ENCODE measurements at places on chromosomes 7 and 10.

DNA sequence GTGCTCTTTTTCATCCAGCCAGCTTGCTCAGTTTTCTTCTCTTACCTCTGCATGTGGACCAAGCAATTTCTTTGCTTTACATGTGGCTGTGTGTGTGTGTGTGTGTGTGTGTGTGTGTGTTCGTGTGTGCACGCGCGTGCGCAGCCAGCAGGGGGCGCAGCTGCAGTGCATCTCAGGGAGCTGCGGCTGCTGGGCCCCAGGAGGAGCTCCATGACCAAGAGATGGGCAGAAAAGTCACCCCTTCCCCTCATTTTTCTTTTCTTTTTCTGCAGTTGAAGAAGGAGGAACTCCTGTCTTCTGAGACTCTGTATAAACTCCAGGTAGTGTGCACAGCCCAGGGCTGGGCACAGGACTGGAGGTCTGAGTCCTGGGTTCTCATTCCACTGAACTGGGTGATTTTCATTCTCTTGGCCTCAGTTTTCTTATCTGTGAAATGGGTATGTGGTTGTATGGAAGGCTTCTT is 41.8 kb downstream of the BLNK start:
- DNase-seq: peak; percentile 37

DNA sequence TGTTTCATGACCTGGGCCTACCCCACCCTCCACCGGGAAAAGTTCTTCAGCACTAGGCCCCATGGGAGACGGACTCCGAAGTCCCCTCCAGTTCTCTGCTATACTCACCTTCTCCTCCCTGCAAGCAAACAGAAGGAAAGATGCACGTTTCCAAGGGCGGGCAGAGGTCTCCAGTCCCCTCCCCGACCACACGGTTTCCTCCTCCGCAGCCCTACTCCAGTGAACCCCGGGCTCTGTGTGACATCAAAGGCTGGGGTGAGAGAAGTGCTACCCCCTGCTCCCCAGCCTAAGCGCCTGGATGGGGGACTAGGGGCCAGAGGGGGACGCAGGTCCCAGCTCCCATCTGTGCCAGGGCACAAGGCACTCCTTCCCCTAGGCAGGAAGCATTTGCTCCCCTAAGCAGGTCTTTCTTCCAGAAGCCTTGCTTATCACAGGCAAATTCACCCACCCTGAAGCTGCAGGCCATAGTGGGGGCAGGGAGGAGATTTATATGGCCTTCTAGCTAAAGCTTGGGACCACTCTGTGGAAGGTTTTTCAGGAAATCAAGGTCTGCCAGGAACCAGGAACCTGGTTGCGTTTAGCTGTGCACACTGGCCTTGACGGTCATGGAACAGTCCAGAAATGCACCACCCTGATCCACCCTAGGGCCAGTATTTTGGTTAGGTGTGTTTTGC is 52.8 kb downstream of the ASB13 start:
- no peak for DNase-seq

- no peak for DNase-seq
Observed at GRCh38 chr7:91636129-91636724, 244.3 kb downstream of the MTERF1 start.

DNA sequence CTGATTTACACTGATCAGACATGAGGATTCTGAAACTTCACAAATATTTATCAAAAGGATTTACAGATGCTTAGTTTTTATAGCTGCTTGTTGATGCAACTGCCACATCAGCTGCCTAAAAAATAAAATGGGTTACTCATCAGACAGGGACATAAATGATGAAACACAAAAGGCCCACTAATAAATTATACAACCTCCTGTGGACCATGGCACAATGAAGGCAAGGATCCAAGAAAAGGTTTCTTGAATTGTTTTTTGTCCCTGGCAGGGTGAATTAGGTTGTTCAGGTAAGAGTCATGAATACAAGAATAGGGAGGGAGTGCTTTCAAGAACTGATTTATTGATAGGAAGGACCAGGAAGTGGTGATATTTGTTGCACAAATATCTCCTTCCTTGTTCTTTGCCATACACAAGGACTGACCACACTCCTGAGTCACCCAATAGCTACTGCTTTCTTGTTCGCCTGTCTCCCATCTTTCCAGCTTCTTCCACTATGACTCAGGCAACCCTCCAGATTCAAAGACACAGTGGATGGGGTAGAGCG is 234.5 kb downstream of the AHR start:
- DNase-seq: no peak

- peak; percentile 74 for DNase-seq
Observed at GRCh38 chr10:122331615-122332446, 42.7 kb upstream of the PLEKHA1 start.

- no peak for DNase-seq
Observed at GRCh38 chr10:10829576-10829975, 188.1 kb upstream of the CELF2 start.

DNA sequence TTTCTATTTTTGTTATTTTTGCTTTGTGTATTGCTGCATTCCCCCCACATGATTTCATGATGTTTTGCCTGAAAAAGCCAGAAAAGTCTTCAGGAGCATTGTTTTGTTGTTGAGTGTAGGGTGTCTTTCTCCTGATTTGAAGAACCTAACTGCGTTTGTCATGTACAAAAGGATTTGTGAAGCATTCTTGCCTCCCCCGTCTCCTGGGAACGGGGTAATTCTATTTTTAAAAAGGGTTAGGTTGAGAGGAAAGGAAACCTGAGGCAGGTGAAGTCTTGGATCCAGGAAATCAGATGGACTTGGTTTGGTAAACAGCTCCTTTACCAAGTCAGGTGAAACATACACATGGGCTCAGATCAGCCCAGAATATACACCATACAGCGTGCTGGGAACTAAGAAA is 26.0 kb upstream of the BTBD16 start:
- no peak for DNase-seq

DNA sequence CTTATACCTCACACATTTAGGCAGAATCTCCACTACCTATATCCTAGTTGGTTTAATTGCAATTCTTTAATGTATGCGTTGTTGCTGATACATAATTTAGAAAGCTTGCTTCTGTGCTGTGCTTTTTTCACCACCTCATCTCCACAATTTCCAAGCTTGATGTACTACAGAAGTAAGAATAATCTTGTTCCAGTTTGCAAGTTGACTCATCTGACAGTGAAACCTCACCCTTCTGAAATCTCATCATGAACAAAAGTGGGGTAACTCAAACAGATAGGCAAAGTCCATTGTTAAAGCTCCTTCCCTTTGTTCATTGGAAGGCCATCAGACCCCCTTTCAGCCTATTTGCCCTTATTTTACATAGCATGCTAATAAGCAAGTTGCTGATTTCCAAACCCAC is 13.6 kb downstream of the EIF4EBP2 start:
- no peak for DNase-seq

DNA sequence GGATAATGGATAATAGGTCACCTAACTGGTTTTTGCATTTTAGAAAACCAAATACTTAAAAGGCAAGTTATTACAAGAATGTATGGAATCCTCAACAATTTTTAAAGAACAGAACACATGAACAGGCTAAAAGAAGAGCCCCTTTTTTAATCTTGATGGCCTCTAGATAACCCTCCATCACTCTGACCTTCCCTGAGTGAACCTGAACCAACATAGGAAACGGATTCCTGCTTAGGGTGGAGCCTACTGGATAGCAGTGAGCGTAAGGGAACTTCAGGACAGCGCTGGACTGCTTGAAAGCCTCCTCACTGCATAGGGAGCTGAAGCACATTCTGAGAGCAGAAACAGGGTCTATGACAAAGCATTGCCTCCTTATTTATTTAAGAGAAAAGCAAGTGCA is 20.5 kb downstream of the TRPV5 start:
- DNase-seq: no peak

DNA sequence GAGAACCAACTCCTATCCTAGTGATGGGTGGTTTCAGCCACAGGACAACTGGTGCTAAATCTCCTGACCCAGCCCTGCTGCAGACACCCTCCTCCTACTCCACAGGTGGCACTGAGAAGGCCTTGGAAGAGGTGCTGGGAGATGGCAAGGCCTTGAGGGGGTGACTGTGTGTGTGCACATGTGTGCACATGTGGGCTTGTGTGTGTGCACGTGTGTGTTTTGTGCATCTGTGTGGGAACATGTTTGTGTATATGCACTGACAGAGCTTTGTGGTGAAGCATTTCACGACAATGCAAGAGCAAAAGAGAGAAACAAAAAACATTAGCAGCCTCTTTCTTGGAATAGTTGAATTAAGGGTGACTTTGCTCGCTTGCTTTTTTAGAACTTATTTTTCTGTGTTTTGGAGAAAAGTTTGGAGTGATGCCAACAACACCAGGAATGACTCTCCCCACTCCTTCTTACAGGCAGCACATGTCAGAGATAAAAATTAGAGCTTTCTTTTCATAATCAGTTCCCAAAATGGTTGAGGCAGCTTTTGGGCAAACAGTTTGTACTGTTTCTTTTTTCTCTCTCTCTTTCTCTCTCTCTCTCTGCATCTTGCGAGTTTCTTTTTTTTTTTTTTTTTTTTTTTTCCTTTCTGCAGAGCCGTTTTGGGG is 69.5 kb downstream of the SEC61G start:
- no peak for DNase-seq

GRCh38 chr10:33005322-33006301 is 47.6 kb upstream of the ITGB1 start:
- no peak for DNase-seq

- DNase-seq: no peak
Observed at GRCh38 chr7:158934628-158935027, 78.3 kb downstream of the DYNC2I1 start.

- no peak for DNase-seq
Observed at GRCh38 chr10:78924319-78925003, 144.3 kb upstream of the ZMIZ1 start.

- no peak for DNase-seq
Observed at GRCh38 chr10:17504547-17505245, 50.3 kb upstream of the ST8SIA6 start.

DNA sequence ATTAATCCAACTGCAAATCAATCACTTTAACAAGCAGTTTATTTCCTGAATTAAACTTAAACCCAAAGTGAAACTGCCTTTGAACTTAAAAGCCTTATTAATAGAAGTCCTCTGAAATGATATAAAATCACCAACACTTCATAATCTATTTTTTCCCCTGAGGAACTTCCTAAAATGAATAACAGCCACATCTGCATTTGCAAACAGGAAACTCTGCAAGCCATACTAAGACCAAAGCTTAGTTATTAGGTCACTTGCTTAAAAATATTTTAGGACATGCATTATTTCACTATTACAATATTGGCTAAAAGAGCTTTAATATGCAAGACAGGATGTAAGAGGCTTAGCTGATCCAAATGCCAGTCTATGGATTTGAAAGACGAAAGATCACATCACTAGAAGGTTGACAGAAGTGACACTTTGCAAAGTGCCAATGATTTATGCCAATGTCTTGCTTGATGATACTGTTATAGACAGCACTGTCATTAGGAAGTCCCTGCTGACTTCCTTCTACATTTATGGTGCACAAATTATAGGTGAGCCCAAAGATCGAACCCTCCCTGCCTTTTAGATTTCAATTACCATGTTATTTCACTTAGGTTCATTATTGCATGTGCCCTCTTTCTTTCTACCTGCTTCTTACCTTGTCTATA is 99.9 kb upstream of the SKAP2 start:
- DNase-seq: no peak

GRCh38 chr10:26025523-26025922 is 91.5 kb downstream of the MYO3A start:
- DNase-seq: no peak

DNA sequence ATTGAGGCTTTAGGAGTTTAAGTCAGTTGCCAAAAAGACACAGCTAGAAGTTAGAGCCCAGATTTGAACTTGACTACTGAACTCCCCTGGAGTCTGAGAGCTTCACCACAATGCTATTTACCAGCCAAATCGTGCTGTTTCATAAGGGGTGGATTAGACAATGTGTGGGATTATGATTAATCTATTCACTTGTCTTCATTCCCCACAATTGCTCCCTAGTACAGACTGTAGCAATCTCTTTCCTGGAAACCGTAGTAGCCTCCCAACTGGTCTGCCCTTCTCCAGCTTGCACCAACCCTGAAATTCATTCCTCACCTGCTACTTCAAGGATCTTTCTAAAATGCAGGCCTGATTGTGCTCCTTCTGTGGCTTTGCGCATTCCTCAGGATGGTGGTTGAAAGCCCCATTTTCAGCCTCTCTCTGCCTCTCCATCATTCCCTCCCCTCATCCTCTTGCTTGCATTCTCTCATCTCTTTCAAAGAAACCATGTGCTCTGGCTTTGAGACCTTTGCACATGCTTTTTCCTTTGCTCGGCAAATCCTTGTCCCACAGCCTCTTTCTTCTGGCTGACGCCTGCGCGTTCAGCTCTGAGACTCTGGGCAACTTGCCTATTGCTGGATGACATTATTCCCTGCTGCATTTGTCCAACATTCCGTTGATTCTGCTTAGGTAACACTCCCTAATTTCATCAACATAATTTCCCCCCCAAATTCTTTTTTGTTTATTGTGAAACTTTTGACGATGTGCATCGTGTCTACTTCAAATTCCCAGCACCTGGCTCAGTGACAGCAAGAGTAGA is 145.1 kb downstream of the ADRA2A start:
- DNase-seq: peak; percentile 44

GRCh38 chr10:100155936-100156335 is 29.9 kb downstream of the ERLIN1 start:
- no peak for DNase-seq

DNA sequence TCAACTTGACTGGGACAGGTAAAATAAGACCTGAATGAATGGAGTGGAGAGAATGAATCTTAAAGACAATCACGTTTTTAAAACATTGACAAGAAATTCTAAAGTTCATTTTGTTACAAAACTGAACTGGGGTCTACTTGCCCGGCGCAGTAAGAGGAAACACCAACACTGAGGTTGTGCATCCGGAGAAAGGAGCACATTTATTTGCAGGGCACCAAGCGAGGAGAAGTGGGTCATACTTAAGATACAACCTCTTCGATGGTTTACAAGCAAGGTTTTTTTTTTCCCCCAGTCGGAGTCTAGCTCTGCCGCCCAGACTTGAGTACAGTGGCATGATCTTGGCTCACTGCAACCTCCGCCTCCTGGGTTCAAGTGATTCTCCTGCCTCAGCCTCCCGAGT is 3.4 kb upstream of the REPIN1 start:
- DNase-seq: no peak

DNA sequence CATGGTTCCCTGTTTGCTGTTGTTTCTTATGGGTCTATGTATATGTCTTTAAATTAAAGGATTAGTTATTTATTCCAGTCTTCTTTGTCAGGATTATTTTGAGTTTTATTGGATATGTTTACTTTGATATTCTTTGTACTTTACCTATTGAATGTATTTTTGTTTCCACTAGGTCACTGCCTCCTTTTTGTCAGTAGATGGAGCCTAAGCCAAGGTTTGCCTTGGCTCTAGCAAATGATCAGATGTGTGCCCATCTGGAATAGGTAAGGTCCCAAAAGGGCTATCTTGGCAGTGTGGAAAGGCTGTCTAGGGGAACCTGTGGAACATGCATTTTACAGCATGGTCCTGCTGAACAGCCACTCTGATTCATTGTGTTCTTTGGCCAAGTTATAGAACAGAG is 337.3 kb upstream of the GHITM start:
- DNase-seq: no peak

DNA sequence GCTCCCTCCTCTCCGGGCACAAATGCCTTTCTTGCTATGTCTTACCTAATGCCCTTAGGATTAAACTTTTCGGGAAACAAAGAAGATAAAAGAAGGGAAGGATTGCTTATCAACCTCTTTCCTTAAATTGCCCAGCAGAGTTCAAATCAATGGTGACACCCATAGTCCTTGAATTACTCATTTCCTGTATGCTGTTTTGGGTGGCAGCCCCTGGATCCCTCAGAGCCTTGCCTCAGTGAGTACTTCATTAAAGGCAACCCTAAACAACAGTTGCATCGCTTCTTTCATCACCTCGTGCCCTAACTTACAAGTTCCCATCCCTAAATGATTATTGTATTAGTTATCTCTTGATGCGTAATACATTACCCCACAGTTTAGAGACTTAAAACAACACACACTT is 31.6 kb upstream of the WAPL start:
- DNase-seq: no peak

- no peak for DNase-seq
Observed at GRCh38 chr7:101299511-101300464, 21.8 kb downstream of the IFT22 start.
